Endodermal cell (in vitro differentiated cells): ENCODE measurements at places on chromosomes 2 and 18. TPM values are rescaled to one million over a fixed set of nuclear protein-coding genes. Genes with fewer than 3 reads are reported as not detected.

DNA sequence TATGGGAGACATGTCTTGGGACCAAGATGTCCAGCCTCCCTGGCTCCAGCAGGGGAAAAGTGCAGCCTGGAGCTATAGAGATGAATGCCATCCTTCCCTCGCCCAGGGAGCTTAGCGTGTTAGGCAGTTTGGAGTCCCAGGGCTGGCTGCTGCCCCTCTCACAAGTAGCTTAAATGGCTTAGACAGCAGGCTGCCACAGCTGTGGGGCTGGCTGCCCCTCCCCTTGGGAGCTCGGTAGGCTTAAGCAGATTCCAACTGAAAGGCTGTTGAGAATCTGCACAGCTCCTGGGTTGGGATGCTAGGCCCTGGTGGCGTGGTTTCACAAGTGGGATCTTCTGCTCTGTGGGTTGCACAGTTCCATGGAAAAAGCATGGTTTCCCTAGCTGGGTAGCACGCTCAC, 940.5 kb upstream of the DDX18 start:
- H3K27ac ChIP-seq: no peak overlapping the region
- no peak overlapping the region for H3K4me3 ChIP-seq
- no peaks in the 10 kb centered on the region for H3K27me3 ChIP-seq
- H3K4me1 ChIP-seq: peaks cover 3% of the 10 kb centered on the region
- DNase-seq: no peak

DNA sequence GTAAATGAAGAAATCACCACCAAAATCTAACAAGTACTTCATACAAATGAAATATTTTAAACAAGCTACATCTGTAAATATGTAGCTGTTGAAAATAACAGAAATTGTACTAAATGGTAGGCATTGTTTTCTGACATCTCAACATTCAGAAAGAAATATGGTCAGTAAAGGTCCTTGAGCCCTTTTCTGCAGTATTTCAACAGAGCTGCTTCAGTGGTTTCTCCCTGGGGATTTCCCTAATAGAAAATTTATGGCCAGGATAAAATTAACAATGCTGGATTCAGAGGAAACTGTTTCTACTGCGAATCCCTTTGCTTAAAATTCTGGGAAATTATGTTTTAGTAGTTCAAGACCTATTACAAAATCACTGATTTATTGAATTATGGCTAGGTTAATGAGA, 256.6 kb downstream of the PIEZO2 start:
- H3K4me1 ChIP-seq: no peaks in the 10 kb centered on the region
- H3K27ac ChIP-seq: no peak overlapping the region
- no peak for DNase-seq

GRCh38 chr2:20398956-20399567, 47.8 kb upstream of the RHOB start:
- peaks cover 8% of the 10 kb centered on the region for H3K27me3 ChIP-seq
- H3K4me3 ChIP-seq: no peak overlapping the region
- H3K36me3 ChIP-seq: no peaks in the 10 kb centered on the region
- H3K27ac ChIP-seq: no peak overlapping the region
- H3K4me1 ChIP-seq: no peaks in the 10 kb centered on the region

DNA sequence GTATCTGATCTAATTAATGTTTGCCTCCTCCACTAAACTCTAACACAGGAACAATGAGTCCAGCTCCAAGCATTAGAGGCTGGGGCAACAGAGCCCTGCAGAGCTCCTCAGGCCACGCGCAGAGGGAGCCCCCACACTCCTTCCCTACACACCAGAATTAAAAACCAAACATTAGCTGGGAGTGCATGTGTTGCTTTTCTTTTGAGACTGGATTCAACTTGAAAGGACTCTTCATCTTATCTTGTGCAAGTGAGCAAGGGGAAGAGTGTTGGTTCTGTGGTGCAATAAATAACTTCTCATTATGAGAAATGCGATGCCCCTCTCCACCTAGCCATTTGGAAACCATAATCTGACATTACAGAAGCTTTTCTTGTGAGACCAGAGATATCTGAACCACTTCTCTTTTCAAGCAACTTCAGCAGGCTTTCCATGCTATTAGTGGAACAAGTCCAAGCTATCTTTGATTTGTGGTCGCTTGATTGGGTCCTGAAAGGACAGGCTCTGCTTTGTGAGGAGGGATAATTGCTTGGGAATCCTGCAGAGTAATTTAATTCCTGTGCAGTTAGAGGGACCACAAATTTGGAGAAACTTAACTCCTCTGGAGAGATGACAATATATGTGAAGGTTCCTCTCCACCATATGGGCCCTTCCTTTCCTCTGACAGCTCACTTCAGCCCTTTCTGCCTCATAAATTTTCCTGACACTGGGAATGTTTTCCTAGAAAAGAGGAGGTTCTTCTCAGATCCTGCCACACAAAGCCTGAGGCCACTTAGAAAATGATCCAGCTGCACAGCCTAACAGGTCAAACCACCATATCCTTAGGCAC, 112.5 kb downstream of the ATL2 start:
- no peaks in the 10 kb centered on the region for H3K36me3 ChIP-seq
- no peaks in the 10 kb centered on the region for H3K4me1 ChIP-seq
- H3K4me3 ChIP-seq: no peak overlapping the region
- DNase-seq: no peak

DNA sequence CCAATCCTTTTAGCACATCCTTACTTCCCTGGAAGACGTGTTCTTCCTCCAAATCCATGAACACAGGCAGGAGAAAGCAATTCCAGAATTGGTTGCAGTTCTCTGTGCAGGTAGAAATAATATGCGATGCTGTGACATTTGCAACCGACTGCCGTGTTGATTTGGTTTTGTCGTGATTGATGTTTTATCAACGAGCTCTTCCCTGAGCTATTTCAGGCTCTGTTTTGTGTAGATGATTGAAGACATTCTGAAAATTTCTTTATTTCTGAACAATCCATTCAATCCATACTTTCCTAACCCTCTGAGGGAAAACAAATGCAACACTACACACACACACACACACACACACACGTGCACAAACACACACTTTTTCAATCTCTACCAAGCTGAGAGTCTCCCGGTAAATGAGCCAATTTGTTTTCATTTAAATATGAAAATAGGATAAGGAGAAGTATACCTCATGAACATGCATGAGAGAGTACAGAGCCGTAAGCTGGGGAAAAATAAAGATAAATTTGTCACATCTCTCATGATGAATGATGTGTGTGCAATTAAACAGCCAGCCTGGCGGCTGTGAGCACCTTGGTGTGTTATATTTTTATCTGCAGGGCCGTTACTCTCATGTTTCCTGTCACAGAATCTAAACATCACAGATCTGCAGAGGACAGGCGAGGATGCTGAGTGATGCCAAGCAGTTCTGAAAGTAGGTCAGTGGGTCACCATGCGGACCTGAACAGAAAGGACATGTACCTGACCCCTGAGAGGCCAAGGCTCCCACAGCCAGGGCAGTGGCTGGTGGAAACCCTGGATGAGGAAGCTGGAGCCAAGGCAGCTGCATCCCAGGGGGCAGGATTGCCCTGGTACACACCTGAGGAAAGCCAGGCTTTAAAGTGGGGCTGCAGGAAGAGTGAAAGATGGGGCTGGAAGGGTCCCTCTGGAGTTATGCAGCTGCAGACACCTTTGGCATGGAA, 64.8 kb downstream of the PDCL3 start:
- H3K27me3 ChIP-seq: no peaks in the 10 kb centered on the region
- DNase-seq: no peak
- no peaks in the 10 kb centered on the region for H3K36me3 ChIP-seq
- no peak overlapping the region for H3K4me3 ChIP-seq
- no peak overlapping the region for H3K27ac ChIP-seq
- no peaks in the 10 kb centered on the region for H3K4me1 ChIP-seq

DNA sequence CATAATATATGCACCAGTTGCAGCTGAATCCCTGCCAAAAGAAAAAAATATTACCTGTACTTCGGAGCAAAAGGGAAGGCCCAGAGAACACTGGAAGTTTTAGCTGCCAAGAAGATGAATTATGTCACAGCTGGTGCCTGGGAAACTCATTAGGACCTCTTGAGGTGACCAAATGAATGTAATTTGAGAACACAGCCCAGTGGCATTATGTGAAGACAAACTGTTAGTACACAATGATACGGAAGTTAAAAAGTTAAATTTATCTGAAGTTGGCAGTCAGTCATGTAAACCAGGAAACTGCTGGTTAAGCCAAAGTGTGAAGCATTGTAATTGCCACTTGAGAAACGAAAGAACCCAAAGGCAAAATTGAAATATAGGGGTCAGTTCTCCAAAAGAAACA, 80.7 kb downstream of the EML4 start:
- H3K27me3 ChIP-seq: no peaks in the 10 kb centered on the region
- H3K27ac ChIP-seq: peak overlapping the region; percentile 45
- no peaks in the 10 kb centered on the region for H3K4me1 ChIP-seq

GRCh38 chr2:222332116-222332515, 33.3 kb upstream of the PAX3 start:
- DNase-seq: no peak
- no peaks in the 10 kb centered on the region for H3K27me3 ChIP-seq

DNA sequence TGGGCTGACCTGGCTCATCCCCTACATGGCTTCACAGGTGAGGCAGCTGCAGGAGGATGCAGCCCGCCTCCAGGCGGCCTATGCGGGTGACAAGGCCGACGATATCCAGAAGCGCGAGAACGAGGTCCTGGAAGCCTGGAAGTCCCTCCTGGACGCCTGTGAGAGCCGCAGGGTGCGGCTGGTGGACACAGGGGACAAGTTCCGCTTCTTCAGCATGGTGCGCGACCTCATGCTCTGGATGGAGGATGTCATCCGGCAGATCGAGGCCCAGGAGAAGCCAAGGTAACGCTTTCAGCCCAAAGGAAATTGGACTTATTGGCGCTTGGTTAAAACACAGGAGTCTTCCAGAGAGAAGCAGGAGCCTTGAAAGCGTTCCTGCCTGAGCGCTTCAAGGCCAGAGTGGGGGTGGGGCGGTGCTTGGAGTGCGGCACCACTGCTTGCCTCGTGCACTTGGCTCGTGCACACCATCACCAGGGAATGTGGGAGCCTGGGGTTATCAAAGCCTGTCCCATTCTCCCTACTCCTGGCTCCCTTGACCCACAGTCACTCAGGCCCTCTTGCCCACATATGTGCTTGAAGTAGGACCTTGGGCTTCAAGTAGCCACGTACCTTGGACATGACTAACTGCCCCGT, 69.8 kb upstream of the EML6 start:
- no peaks in the 10 kb centered on the region for H3K27me3 ChIP-seq
- no peak overlapping the region for H3K4me3 ChIP-seq
- H3K4me1 ChIP-seq: no peaks in the 10 kb centered on the region
- no peak for DNase-seq
- peaks cover 96% of the 10 kb centered on the region for H3K36me3 ChIP-seq

- no peaks in the 10 kb centered on the region for H3K27me3 ChIP-seq
- no peak overlapping the region for H3K4me3 ChIP-seq
- no peak for DNase-seq
- H3K27ac ChIP-seq: no peak overlapping the region
- H3K36me3 ChIP-seq: no peaks in the 10 kb centered on the region
- peaks cover 15% of the 10 kb centered on the region for H3K4me1 ChIP-seq
Measured at GRCh38 chr18:49002045-49002444, 51.3 kb upstream of the SMAD7 start.

GRCh38 chr2:42390401-42390969, 29.5 kb upstream of the COX7A2L start:
- H3K27ac ChIP-seq: no peak overlapping the region
- H3K36me3 ChIP-seq: no peaks in the 10 kb centered on the region
- no peaks in the 10 kb centered on the region for H3K4me1 ChIP-seq
- H3K27me3 ChIP-seq: no peaks in the 10 kb centered on the region

DNA sequence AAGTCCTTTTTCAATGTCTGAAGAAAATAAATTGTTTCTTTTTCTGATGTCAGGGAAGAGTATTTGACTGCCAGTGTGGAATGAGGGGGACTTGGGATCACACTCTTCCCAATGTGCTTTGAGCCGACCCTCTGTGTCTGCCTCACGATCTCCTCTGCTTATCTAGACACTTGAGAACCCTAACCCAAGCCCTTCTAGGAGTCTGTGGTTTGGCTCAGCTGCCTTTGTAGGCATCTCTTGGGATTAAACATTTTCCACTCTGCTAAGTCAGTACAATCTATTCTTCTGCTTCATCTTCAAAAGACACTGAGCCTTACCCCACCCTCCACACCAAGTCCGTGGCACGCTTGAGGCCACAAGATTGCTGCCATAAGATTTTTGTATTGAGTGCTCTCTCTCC, 19.4 kb downstream of the FAM110C start:
- H3K36me3 ChIP-seq: no peaks in the 10 kb centered on the region
- H3K4me3 ChIP-seq: no peak overlapping the region
- peaks cover 16% of the 10 kb centered on the region for H3K27me3 ChIP-seq
- no peak for DNase-seq

GRCh38 chr2:128754246-128754724, 435.6 kb upstream of the HS6ST1 start:
- H3K36me3 ChIP-seq: no peaks in the 10 kb centered on the region
- DNase-seq: no peak
- H3K4me3 ChIP-seq: no peak overlapping the region

DNA sequence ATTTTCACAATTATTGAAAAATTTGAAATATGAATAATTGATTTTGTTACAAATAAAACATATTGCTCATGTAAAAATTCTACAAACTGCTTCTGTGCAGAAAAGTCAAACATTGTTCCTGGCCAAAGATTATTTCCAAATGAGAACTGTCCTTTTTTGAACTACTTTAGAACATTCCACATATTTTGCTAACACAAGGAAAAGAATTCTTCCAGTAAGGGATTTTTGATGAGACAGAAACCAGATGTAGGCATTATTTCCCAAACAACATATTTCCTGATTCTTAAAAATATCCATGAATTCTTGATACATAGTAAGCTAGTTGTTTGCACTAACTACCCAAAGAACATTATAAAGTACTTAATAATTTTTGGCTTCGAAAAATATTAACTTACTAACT, 715.2 kb downstream of the CCDC85A start:
- H3K4me1 ChIP-seq: no peaks in the 10 kb centered on the region
- no peak overlapping the region for H3K27ac ChIP-seq
- DNase-seq: no peak
- no peaks in the 10 kb centered on the region for H3K36me3 ChIP-seq
- H3K4me3 ChIP-seq: no peak overlapping the region

- no peaks in the 10 kb centered on the region for H3K27me3 ChIP-seq
- H3K27ac ChIP-seq: no peak overlapping the region
- H3K4me3 ChIP-seq: no peak overlapping the region
- DNase-seq: no peak
- H3K36me3 ChIP-seq: no peaks in the 10 kb centered on the region
- no peaks in the 10 kb centered on the region for H3K4me1 ChIP-seq
Measured at GRCh38 chr2:133733901-133734255, 165.6 kb upstream of the NCKAP5 start.

CDCA7 gene
- 80.4 to 107 TPM (median 101 TPM) in 3 replicates for total RNA-seq

ZDBF2 gene
- 27.0 and 30.2 TPM in 2 replicates for total RNA-seq

TRABD2A gene
- 4.3 and 4.8 TPM in 2 replicates for total RNA-seq

SLC16A14 gene
- 0.72 and 1.2 TPM in 2 replicates for total RNA-seq

SCG2 gene
- total RNA-seq: 0.13 TPM in 1 of 3 replicates, not detected in the others

PLB1 gene
- total RNA-seq: 0.35 and 0.77 TPM in 2 replicates

TEKT4 gene
- total RNA-seq: not detected in 2 replicates
